ENCODE measurements at places on chromosomes 1 and 21.

GRCh38 chr1:31346785-31347184 is 26.1 kb downstream of the FABP3 start:
- no peak for DNase-seq

- DNase-seq: peak; percentile 48
These were observed 1.1 kb upstream of the PSMG1 start for GRCh38 chr21:39184050-39184980.

DNA sequence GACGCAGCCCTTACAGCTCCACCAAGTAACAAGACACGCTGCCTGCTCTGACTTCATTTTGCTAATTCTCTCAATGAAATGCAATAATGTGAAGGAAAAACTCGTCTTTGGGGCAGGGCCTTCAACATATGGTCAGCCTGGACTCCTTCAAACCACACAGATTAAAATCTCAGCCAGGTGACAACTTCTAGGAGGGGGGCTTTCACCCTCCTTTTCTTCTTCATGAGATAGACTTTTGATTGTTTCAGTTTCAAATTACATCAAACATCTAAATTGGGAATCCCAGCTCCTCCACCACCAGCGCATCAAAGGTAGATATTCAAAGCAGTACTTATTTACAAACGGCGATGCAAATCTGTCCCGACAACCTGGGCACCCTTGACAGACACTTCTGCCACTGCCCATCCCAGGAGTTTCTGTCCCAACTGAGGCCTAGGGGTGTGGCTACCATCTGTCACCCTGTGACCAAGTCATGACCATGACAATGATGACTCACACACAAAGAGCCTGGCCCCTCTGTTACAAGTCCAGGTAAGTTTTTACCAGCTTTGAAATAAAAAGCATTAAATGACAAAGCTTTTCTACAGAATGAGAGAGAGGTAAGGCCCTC is 29.7 kb downstream of the SSBP3 start:
- DNase-seq: no peak

- DNase-seq: no peak
These were observed 21.3 kb downstream of the MRPL37 start for GRCh38 chr1:54221113-54221834.

GRCh38 chr1:181910905-181911304 is 150.6 kb downstream of the ZNF648 start:
- no peak for DNase-seq

GRCh38 chr1:157363660-157364140 is 188.6 kb downstream of the FCRL5 start:
- peak; percentile 19 for DNase-seq

GRCh38 chr1:90911353-90911752 is 110.5 kb downstream of the ZNF644 start:
- no peak for DNase-seq

DNA sequence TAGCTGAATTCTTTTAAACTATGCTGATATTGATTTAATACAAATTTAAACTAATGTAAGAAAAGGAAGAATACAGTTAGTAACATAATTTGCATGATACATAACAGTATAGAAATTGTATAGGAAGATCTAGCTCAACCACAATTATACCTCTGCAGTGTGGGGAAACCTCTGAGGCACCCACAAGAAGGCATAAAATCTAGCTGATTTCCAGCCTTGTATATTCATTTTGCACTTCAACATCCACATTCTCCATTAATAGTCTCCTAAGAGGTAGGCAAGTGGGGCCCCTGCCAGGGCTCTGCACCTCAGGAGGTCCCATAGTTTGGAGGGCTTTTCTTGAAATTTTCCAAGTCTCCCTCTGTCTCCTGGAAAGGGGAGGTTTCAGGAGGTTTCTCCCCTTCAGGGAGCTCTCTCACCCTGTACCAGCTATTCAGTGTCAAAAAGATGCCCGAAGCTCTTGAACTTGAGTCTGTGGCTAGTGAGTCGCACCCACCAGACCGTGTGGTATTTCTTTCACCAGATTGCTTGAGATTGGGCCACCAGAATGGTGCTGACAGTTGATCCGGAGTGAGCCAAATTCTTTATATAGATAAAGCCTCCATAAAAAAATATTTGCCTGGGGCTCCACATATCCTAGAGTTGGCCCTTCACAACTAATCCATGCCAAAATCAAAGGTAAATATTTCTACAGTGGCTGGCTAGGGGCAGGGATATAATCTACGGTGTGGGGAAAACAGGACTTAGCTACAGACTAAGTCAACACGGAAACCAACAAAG is 108.2 kb downstream of the TIAM1 start:
- no peak for DNase-seq

GRCh38 chr1:169031566-169032224 is 74.8 kb upstream of the ATP1B1 start:
- no peak for DNase-seq

- DNase-seq: peak; percentile 20
These were observed 60.3 kb upstream of the C1orf87 start for GRCh38 chr1:60133848-60134247.

- DNase-seq: no peak
These were observed 15.2 kb upstream of the GJB5 start for GRCh38 chr1:34739613-34740012.

- no peak for DNase-seq
These were observed 14.1 kb downstream of the ROR1 start for GRCh38 chr1:63787875-63788274.

GRCh38 chr1:105260001-105260400 is 1510.3 kb downstream of the AMY1C start:
- DNase-seq: no peak

GRCh38 chr1:114831276-114831994 is 23.2 kb upstream of the SYCP1 start:
- no peak for DNase-seq

DNA sequence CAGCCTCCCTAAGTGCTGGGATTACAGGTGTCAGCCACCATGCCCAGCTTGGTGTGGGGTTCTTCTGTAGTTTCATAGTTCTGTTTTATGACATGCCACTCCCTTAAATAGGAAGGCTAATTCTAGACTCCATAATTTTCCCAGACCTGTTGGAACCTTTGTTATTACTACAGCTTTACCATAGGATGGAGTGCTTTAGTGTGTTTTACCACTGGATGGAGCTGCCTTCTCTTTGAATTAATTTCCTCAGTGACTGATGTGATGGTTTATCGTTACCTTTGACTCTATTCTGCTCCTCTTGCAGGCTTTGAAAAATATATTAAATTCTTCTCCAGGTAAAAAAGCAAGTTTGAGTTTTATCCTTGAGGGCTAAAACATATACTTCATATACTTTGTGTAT is 84.6 kb upstream of the NEK7 start:
- DNase-seq: no peak

- no peak for DNase-seq
These were observed 10.1 kb upstream of the ELAVL4 start for GRCh38 chr1:50098591-50099021.

DNA sequence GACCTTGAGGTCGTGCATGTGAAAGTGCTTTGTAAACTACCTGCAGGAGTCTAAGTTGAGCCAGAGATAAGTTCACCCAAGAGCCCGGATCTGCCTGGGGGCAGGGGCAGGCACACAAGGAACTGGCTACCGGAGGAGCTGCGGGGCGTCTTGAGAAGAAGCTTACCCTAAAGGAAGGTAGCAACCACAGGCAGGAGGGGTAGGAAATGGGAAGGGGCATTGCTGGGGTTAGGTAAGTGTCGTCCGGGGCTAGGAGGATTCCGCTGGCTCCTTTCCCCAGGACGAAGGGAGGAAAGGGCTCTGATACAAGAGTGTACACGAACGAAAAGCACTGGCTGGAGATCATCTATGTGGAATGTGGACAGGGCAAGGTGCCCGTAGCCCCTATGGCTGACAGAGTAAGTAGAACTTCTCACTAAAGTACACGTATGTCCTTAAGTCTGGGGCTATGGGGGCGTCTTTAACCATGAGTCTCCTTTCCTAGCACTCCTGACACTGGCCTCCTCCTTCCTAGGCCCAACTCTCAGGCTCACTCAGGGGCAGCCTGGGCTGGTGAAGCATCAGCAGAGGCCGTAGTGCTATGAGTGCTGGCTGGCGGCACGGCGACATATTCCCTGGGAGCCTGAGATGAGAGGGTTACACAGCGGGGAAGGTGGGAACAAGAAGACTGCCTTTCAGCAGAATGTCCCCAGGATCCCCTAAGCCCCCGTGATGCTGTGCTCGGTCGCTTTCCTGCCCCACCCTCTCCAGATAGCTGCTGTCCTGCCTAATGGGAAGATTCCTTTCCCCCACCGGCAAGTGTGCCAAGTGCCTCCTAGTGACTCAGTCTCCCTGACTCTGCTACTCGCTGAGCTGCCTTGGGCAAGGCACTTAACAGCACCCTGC is 9.1 kb upstream of the GALNT2 start:
- DNase-seq: no peak

- DNase-seq: no peak
These were observed 406.1 kb downstream of the RYR2 start for GRCh38 chr1:237448042-237448441.

DNA sequence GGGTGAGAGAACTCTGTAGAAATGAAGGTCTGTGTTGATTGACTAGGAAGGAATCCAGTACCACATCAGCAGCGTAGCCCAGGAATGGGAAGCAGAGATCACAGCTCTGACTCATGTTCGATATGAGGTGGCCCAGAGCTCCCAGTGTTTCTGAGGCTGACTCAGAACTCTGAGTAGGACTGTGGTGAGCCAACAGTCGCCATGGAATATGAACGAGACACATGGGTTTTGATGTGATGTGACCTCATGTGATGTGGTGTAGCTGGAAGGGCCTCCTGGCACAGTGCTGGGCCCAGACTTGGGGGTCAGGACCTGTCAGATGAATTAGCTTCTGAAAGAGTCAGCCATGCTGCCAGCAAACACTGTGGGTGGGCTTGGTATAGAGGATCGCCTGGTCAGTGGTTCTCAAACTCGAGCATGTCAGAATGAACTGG is 237.0 kb downstream of the MRPL39 start:
- DNase-seq: no peak

- DNase-seq: peak; percentile 37
These were observed 117.6 kb downstream of the PTPRC start for GRCh38 chr1:198756470-198756869.

- DNase-seq: no peak
These were observed 25.1 kb downstream of the PRDM16 start for GRCh38 chr1:3093898-3094626.

- no peak for DNase-seq
These were observed 132.5 kb upstream of the LYPLAL1 start for GRCh38 chr1:219041141-219041540.

DNA sequence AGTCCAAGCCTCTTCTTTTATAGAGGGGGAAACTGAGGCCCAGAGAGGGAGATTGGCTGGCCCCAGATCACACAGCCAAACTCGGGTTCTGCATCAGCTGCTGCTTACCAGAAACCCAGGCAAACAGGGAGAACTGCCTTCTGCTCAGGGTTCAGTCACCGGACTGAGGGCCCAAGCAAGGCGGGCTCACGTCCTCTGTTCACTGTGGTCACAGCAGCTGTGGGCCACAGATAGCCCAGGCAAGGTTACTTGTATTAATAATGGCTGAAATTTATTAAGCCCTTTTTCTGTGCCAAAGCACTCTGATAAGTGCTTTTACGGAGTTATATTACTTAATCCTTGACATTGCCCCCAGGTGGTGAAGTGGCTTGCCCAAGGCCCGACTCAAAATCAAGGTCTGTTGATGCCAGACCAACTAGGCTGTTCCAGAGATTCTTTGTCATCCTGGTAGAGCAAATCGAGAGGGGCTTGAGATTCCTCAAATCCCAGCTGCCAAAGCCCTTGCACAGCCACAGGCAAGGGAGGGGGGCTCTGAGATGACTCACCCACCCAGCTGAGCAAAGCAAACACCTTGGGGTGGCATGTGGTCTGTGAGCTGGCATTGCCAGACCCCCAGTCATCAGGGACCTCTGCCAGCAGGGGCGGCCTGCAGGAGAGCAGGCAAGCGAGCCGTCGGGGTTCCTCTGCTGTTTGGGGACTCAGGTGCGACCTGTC is 36.5 kb downstream of the EPHB2 start:
- DNase-seq: no peak

DNA sequence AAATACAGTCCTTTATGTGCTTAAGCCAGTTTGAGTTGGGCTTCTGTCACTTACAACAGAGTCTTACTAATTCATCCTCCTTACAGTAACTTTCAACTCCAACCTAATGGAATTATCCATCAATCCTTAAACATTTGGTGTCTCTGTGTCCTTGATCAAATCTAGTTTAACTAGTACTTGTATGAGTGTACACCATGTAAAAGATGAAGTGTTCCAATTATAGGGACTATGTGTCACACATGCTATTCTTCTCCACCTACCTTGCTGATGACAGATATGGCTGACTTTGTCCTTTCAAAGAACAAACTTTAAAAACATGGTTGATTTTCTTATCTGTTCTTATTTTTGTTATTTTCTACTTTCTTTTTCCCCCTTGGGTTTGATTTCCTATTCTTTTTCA is 60.4 kb upstream of the NBPF3 start:
- DNase-seq: no peak

DNA sequence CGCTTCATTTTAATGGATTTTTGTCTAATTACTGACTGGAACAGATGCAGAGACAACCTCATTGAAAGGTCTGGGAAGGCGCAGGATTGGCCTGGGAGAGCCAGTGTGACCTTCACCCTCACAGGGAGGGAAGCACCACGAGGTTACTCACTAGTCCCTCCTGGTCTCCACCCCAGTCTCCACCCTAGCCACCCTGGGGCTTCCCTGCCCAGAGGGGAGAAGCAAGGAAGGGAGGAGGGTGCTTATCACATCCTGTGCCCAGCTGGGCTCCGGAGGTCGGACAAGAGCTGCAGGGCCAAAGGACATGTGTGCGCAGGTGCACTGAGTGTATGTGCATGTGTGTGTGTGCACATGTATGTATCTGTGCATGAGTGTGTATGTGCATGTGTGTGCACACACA is 220.1 kb upstream of the VAMP3 start:
- no peak for DNase-seq

DNA sequence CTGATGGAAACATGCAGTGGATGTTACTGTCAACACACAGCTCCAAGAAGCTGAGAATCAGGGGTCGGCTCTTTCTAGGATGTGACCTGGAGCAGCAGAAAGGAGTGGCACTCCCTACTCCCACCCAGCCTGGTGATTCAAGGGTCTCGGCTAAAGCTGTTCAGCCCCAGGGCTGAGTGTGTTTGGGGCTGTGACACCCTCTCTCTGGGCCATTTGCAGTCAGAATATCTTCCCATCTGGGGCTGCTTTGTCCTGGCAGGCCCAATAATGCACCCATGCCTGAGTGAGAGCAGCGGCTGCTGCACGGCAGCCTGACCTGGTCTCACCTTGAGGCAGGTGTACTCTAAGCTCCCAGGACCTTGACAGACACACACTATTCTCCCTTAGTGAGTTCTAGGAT is 52.5 kb upstream of the AJAP1 start:
- DNase-seq: no peak
